ENCODE measurements at places on chromosomes 7 and 10. TPM values are rescaled to one million over a fixed set of nuclear protein-coding genes. Genes with fewer than 3 reads are reported as not detected.

The TCAF2 gene
- total RNA-seq, result 0.52 TPM

The PLXNA4 gene
- total RNA-seq, result 0.24 TPM

The CLRN3 gene
- total RNA-seq, result 0.52 TPM

The CHN2 gene
- total RNA-seq, result 9.7 TPM

The PRSS58 gene
- not detected for total RNA-seq

The EN2 gene
- 3.2 TPM for total RNA-seq

DNA sequence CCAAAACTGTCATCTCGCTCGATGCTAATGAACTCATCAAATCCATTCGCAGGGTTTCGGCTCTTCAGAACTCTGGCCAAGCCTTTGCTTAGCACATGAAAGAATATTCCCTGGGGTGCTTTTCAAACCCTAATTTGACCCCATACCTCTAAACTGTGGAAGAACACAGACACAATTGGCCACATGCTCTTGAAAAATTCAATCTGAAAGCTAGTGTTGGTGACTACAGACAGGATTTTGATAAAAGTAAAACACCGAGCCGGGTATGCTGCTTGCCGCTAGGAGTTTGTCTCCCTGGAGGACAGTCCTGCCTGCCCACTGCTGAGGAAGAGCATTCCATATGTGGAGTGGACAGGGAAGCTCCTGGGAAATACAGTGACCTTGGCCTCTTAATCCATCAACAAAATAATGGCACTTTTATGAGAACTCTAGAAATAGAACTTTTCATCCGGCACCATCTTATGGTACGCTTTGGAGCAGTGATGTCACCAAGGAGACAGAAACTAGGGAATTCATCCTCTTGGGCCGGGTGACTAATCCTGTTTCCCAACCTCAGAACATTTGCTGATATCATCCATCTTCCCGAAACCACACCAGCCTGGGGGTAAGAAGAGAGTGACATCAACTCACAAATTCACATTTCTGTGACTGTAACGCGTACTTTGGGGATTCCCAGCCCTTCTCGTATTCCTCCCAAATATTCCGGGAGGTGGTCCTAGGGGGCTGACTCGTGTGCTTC is 34.2 kb downstream of the MTURN start:
- peaks cover 18% of the 10 kb centered on the region for H3K27me3 ChIP-seq
- peaks cover 7% of the 10 kb centered on the region for H3K36me3 ChIP-seq
- no peak overlapping the region for H3K27ac ChIP-seq
- no peak overlapping the region for H3K4me3 ChIP-seq
- DNase-seq, result no peak

- H3K27me3 ChIP-seq, result peaks cover 20% of the 10 kb centered on the region
- H3K4me3 ChIP-seq, result no peak overlapping the region
- peaks cover 11% of the 10 kb centered on the region for H3K4me1 ChIP-seq
Measured at GRCh38 chr10:7662522-7662921, 4.2 kb downstream of the ITIH5 start.

- no peak for DNase-seq
- no peaks in the 10 kb centered on the region for H3K27me3 ChIP-seq
- H3K4me1 ChIP-seq, result no peaks in the 10 kb centered on the region
- H3K27ac ChIP-seq, result no peak overlapping the region
Measured at GRCh38 chr10:5917305-5917704, 27.3 kb downstream of the FBH1 start.

- H3K4me3 ChIP-seq, result no peak overlapping the region
- peaks cover 21% of the 10 kb centered on the region for H3K4me1 ChIP-seq
- peaks cover 5% of the 10 kb centered on the region for H3K36me3 ChIP-seq
- no peak for DNase-seq
- peaks cover 54% of the 10 kb centered on the region for H3K27me3 ChIP-seq
Measured at GRCh38 chr10:49596836-49597235, 13.3 kb upstream of the SLC18A3 start.

DNA sequence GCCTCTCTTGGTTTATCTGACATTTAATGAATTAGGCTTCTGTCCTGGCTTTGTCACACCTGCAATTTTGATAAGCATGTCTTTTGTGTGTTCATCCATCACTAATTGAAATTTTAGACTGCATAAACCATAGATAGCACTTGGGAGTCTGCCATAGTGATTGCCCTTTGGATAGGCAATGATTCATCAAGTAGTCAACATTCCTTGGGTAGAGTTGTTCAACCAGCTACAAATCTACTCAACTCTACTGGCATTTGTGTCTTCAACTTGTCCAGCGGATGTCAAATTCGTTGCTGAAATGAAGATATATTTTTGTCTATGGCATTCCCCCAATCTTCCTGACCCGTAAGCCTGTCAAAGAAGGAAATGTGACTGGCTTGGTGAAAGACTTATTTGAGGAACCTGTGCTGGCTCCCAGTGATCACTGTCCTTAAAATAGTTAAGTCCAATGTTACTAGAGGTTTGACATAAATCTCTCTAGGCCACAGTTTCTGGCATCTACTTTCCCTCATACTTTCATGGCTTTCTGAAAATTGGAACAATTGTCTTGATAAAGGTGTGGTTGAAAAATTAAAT is 33.7 kb upstream of the CREB5 start:
- H3K4me3 ChIP-seq, result no peak overlapping the region
- no peaks in the 10 kb centered on the region for H3K27me3 ChIP-seq
- no peak overlapping the region for H3K27ac ChIP-seq
- H3K4me1 ChIP-seq, result peaks cover 9% of the 10 kb centered on the region

- no peak overlapping the region for H3K4me3 ChIP-seq
- no peaks in the 10 kb centered on the region for H3K36me3 ChIP-seq
- peaks cover 8% of the 10 kb centered on the region for H3K4me1 ChIP-seq
- H3K27ac ChIP-seq, result no peak overlapping the region
- H3K27me3 ChIP-seq, result no peaks in the 10 kb centered on the region
Measured at GRCh38 chr10:102779680-102780526, 36.2 kb downstream of the WBP1L start.

DNA sequence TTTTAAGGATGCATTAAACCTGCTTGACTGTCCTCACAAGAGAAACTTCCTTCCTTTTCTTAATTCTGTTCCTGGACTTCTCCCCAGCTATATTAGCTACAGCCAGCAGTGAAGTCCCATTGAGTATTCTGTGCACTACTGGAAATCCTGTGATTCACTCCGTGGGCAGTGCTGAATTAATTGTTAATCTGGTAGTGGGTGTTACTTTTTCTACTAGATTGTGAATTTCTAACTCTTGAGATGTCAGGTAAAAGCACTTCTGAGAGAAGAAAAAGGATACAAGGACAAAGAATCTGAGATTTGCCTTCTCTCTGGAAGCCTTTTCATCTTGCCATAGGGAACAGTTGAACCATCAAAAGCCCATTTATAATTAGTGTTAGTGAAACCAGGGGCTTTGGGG is 33.9 kb downstream of the CYCS start:
- H3K36me3 ChIP-seq, result peaks cover 23% of the 10 kb centered on the region
- peaks cover 73% of the 10 kb centered on the region for H3K4me1 ChIP-seq
- H3K27ac ChIP-seq, result peak overlapping the region; percentile 91
- no peak for DNase-seq

DNA sequence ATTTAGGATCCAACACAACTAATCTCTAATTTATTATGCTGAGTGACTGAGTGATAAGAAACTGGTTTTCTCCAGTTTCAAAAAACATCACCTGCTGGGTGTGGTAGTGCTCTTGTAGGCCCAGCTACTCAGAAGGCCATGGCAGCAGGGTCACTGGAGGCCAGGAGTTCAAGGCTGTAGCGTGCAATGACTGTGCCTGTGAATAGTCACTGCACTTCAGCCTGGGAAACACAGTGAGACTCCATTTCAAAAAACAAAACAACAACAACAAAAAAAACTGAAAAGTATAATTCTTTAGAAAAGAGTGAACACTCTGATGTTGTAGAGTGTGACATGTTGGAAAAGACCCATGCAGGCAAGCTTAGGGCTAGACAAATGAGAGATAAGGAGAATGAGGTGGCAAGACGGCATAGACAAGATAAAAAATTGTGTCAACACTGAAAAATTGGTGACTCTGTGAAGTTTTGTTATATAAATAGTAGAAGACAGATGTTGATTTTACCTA is 150.1 kb upstream of the GPR22 start:
- no peak for DNase-seq
- H3K4me1 ChIP-seq, result no peaks in the 10 kb centered on the region
- no peak overlapping the region for H3K4me3 ChIP-seq
- H3K36me3 ChIP-seq, result no peaks in the 10 kb centered on the region
- H3K27ac ChIP-seq, result no peak overlapping the region

DNA sequence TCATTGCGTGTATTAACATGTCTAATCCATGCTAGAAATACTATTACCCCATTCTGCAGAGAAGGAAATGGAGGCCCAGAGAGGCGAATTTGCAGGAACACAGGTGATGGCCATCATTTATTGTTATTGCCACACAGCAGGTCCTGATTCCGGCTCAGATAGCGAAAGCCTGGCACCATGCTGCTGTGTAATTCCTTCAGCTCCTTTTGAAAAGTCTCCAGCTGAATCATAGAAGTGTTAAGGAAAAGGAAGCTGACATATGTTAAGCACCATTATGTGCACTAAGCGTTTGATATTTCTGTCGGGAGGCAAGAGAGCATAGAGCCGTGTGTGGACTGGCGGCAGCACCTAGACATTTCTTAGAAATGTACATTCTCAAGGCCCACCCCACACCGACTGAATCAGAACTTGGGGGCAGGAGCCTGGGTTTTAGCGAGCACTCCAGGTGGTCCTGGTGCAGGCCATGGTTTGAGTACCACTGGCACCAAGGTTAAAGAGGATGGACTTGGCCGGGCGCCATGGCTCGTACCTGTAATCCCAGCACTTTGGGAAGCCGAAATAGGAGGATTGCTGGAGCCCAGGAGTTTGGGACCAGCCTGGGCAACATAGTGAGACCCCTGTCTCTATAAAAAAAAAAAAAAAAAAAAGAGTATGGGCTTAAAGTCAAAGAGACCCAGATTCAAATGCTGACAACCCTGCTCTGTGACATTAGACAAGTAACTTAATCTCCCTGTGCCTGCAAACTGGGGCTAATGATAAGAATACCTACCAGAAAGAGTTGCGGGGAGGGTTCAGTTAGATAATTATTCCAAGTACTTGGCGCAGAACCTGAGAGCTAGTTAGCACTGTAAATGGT is 52.2 kb downstream of the UNC5B start:
- no peak for DNase-seq
- no peaks in the 10 kb centered on the region for H3K4me1 ChIP-seq
- H3K27me3 ChIP-seq, result peaks cover 97% of the 10 kb centered on the region
- H3K27ac ChIP-seq, result no peak overlapping the region

- peaks cover 14% of the 10 kb centered on the region for H3K4me1 ChIP-seq
- H3K36me3 ChIP-seq, result peaks cover 47% of the 10 kb centered on the region
- H3K27me3 ChIP-seq, result no peaks in the 10 kb centered on the region
- H3K27ac ChIP-seq, result peak overlapping the region; percentile 32
Measured at GRCh38 chr7:127589896-127590295, 1.7 kb downstream of the ARF5 start.

DNA sequence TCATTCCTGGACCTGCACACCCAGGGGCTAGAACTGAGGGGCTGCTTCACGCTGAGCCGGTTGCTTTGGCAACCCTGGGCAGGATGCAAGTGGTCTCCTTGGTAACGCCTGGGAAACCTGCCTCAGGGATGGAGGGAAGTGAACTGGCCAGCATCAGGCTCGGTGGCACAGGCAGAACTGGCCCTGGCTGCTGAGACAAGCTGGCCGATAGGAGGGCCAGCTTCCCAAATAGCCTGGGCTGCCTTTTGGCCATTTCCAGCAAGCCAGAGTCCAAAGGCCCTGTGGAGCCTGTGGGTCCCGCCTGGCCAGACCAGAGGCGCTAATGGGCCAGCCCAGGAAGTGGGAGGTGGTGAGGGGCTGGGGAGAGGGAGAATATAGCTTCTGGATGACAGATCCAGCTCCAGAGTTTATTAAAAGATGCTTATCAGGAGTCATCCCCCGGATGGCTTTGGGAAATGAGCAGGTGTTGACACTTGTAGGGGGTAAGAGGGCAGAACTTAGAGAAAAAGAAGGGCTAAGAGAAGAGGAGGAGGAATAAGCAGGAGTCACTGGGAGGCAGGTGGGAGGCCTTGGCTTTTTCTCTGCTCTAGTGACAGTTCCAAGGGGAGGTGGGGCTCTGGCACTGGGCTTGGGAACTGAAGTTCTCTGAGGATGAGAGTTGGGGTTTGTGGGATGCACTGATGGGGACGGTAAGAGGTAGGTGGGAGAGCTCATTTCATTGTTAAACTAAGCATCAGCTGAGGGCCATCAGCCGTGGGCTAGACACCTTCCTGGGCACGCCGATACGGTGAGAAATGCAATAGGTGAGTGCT is 9.6 kb downstream of the NEURL1 start:
- no peak overlapping the region for H3K4me3 ChIP-seq
- H3K36me3 ChIP-seq, result no peaks in the 10 kb centered on the region
- H3K4me1 ChIP-seq, result peaks cover 18% of the 10 kb centered on the region
- peaks cover 69% of the 10 kb centered on the region for H3K27me3 ChIP-seq

- no peak overlapping the region for H3K4me3 ChIP-seq
- H3K4me1 ChIP-seq, result peaks cover 41% of the 10 kb centered on the region
- peak overlapping the region; percentile 70 for H3K27ac ChIP-seq
- H3K36me3 ChIP-seq, result peaks cover 56% of the 10 kb centered on the region
Measured at GRCh38 chr7:17311952-17312351, 13.5 kb downstream of the AHR start.

DNA sequence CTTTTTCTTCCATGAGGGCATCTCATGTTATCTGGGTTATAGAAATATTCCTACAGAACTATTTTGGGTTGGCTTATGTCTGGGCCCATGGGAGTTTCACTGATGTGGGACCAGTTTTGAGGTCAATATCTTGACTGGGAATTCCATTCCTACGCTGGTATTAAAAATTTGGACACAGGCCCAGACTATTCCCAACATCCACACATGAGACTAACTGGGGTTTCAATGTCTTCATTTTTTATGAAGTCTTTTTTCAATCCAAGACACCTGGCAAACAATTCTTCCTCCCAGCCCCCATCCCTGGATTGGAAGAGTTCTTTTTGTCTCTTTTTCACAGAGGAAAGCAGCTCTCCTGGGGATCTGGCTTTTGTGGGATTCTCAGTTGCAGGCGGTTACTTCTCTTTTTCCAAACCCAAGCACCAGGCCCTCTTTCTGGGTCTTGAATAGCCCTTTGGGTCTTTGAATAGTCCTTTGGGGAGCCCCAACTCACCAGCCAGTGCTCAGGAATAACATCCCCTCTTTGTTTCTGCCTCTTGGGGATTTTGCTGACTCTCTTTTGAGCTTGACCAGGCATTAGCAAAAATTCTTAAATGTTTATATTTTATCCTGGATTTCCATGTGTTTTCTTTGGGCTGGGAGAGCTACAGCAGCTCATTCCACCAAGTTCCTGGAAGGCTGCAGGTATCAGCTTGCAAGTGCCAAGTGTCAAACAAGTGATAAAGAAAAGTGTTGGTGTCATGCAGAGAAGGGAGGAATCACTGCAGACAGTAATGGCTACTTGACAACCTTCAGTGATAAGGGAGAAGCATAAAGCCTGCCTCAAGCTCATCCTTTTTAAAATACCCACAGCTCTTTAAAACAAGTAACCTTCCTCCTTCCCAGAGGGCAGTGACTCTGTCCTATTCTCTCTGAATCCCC is 234.3 kb downstream of the ADAM12 start:
- no peak overlapping the region for H3K27ac ChIP-seq
- no peaks in the 10 kb centered on the region for H3K4me1 ChIP-seq
- peaks cover 36% of the 10 kb centered on the region for H3K27me3 ChIP-seq
- DNase-seq, result no peak

- no peak overlapping the region for H3K4me3 ChIP-seq
- H3K36me3 ChIP-seq, result no peaks in the 10 kb centered on the region
- no peak overlapping the region for H3K27ac ChIP-seq
- DNase-seq, result no peak
- no peaks in the 10 kb centered on the region for H3K27me3 ChIP-seq
Measured at GRCh38 chr7:117184367-117184766, 138.5 kb downstream of the WNT2 start.

GRCh38 chr7:19284596-19285300 is 139.5 kb upstream of the FERD3L start:
- H3K27ac ChIP-seq, result no peak overlapping the region
- DNase-seq, result no peak
- H3K27me3 ChIP-seq, result no peaks in the 10 kb centered on the region
- H3K4me1 ChIP-seq, result no peaks in the 10 kb centered on the region
